ENCODE measurements at places on chromosomes 6 and 20.
A peak's percentile ranks its signal among the peaks of the same experiment; 100 is the strongest.

DNA sequence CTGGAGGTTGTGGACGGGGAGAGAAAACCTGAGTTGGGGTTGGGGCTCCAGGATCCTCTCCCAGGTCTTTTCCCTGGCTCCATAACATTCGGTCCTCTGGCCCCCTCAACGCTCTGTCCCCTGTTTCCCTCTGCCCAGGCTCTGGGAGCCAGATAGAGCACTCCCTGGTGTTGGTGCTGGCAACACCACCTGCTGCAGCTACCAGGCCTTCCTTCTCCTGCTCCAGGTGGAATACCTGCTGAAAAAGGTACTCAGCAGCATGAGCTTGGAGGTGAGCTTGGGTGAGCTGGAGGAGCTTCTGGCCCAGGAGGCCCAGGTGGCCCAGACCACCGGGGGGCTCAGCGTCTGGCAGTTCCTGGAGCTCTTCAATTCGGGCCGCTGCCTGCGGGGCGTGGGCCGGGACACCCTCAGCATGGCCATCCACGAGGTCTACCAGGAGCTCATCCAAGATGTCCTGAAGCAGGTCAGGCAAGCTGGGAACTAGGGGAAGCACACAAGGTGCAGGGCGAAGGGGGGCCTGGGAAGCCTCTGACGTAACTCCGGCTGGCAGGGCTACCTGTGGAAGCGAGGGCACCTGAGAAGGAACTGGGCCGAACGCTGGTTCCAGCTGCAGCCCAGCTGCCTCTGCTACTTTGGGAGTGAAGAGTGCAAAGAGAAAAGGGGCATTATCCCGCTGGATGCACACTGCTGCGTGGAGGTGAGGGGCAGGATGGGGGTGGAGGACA lies 14.6 kb downstream of the DEF6 start:
- DNase-seq, result no peak

- DNase-seq, result no peak
These were observed 222.2 kb upstream of the TSHZ2 start for GRCh38 chr20:52749938-52750337.

DNA sequence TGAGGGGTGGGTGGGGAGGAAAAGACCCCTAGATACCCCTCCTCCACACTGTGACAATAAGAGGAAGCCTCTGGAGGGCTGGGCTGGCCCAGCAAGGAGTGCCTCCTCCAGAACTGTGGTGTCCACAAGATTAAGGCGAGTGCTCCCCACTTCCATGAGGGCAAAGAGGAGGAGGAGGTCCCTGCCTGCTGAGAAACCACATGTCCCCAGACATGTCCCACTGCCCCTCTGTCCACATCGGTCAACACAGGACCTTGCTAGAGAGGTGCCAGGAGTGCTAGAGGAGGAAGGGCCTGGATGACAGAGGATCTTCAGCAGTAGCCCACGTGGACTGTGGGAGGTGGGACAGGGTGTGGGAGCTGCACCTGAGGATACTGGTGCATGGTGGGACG lies 3.1 kb downstream of the RAET1G start:
- DNase-seq, result no peak

- no peak for DNase-seq
These were observed 103.4 kb upstream of the RALGAPA2 start for GRCh38 chr20:20815711-20816455.

DNA sequence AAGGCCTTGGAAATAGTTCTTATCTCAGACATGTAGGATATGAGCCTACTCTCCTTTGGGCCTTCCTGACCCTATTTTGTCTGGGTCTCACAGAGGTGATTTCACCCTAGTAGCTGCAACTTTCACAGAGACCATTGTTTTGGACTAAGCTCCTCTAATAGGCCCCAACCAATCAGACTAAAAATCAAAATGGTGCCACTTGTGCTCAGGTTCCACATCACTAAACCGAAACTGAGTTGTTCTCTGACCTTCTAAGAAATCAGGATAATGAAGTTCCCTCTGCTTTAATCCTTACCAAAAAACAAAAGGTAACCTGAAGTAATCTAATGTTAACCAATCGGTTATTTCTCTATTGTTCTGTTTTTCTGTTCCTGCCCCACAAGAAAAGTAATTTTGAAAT lies 143.6 kb downstream of the CD24 start:
- DNase-seq, result no peak

- DNase-seq, result no peak
These were observed 19.3 kb downstream of the JARID2 start for GRCh38 chr6:15264902-15265761.

DNA sequence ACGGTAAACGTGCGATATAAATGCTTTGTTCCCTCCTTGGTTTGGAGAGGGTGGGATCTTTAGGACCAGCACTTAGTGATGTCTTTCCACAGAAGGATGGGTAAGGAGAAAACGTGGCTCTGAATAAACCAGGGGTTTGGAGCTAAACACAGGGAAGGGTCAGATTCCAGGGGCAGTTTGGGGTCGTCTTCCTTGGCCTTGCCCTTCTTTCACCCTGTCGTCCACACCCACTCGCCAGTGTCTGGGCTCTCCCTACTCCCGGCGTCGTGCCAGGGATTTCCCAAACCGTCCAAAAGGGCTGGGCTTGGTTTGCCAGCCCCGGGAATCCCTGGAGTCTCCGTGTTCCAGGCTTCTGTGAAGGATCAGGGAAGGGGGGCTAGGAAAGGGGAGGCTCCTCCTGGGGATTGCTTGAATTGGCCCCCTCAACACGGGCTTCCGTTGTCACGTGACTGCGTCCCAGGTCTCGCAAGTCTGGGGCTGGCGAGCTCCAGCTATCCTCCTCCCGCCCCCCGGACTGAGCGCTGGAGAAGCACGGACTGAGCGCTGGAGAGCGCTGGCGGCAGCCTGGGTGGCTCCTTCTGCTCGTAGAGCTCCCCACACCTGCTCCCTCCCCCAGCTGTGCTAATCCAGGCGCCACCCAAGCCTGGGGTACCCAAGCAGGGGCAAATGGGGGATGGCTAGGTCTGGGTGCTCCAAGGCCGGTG lies 9.4 kb upstream of the ARMC12 start:
- peak; percentile 79 for DNase-seq

DNA sequence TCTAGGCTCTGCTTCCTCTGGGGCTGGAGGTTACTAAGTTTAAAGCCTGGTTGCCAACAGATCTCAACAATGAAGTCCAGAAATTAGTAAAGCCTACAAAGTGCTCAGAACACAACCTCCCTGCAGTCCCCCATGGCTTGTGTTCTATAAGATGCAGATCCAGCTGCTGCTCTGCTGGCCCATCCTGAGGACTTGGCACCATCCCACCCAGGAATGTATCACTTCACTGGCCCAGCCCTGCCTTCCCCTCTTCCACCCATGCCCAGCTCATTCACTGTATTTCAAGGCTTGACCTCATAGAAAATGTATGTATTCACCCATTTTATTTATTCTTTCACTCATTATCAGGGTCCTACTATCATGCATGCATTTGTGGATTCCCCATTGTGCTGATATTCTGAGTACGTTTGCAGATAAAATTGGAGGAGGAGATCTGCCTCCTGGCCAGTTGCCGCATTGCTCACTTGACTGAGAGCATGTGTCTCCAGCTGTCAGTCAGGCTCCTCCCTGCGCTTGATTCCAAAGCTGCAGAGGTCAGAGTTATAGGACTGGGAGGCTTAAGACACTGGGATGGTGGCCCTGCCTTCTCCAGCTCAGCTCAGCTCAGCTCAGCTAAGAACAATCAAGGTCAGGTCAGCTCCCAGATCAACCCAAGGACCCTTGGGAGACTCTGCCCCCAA lies 104.8 kb downstream of the MAFB start:
- no peak for DNase-seq

DNA sequence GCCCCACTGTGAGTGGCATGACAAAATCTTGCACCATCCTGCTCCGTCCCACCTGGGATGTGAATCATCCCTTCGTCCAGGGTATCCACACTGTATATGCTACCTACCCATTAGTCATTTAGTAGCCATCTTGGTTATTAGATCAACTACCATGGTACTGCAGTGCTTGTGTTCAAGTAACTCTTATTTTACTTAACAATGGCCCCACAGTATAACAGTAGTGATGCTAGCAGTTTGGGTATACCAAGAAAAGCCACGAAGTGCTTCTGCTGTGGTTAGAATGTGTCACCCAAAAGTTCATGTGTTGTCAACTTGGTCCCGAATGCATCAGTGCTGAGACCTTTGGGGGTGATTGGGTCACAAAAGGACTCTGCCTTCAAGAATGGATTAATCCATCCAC lies 11.7 kb downstream of the OSER1 start:
- DNase-seq, result no peak

DNA sequence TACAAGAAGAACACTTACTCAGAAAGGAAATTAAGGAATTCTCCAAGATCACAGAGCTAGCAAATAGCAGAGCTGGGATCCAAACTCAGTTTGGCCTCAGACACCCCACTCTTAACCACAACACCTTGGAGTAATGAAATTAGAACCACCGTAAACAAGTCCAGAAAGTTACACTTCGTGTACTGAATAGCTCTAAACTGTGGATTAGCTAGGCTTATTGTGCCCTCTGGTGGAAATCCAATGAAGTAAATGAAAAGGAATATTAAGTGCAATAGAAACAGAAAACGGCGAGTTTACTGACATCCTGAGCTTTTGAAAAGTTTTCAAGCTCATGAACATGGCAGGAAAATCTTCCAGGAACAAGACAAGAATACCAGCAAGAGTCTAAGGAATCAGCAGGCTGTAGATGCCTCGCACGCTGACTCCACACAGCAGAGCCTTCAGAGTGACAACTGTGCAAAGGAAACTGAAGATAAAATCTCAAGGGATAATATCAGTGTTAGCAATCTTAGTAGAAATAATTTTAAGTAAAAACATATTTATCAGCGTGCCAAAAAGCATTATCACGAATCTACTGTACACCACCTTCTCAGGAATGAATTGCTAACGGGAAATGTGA lies 34.6 kb downstream of the FBXO5 start:
- peak; percentile 28 for DNase-seq

GRCh38 chr20:50256577-50256976 lies 65.9 kb downstream of the CEBPB start:
- no peak for DNase-seq

- no peak for DNase-seq
These were observed 230.7 kb upstream of the BTBD3 start for GRCh38 chr20:11686820-11687543.

DNA sequence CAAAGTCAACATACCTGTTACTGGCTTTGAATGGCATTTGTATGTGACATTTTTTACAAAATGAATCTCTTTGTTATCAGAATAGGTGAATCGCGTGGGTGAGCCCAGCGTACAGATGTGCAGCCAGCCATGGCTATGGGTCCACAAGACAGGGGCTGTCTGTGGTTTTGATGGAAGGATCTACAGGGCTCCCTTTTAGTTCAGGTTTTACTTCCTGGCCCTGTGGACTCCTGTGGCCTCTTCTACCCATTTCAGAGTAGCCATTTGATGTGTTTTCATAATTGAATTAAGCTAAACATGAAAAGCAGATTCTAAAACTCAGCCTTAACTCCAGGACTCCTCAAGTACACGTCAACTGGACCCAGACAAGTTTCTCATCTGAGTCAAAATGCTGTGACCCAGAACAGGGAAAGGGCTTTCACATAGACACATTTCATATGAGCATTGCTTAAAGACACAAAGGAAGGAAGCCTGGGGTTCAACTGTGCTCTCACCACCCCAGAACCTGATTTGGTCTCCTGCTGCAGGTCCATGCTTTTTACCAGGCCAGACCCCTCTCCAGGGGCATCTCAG lies 105.3 kb upstream of the NAA20 start:
- DNase-seq, result no peak

- no peak for DNase-seq
These were observed 127.4 kb downstream of the GJA10 start for GRCh38 chr6:90021711-90022110.

DNA sequence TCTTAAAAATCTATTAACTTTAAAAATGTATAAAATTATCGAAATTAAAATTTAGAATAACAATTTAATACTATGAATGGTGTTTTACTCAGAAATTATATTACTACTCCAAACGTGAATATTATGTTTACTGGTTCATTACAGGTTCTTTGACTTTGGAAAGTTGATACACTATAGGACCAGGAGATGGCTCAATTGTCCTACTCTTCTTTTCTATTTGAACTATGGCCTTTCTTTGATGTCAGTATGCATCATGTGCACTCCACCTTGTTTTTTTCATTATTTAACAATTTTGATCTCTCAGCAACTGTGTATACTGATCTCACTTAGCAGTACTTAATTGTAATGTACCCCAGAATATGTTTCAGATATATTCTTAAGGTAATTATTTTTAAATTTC lies 391.5 kb upstream of the MANEA start:
- no peak for DNase-seq

DNA sequence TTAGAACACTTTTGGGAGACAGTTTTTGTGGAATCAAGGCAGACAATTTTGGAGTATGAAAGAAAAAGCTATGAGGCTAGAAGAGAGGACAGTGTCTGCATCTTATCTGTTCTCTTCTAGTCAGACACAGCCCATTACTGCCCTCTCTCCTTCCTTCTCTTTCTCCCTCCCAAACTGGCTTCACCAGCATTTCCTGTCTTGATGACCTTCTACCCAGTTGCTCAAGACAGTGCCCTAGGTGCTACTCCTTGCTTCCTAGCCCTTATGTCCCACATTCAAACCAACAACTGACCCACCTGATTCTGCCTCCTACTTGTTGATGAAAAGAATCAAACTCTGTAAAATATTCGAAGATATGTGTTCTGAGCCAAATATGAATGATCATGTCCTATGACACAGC lies 116.4 kb upstream of the RIPOR2 start:
- no peak for DNase-seq

GRCh38 chr6:151058021-151058733 lies 181.6 kb upstream of the AKAP12 start:
- no peak for DNase-seq

- DNase-seq, result no peak
These were observed 227.6 kb downstream of the ALDH8A1 start for GRCh38 chr6:134722200-134722870.

- no peak for DNase-seq
These were observed 9.7 kb downstream of the ATG5 start for GRCh38 chr6:106315765-106316374.

GRCh38 chr6:160272707-160273106 lies 14.1 kb upstream of the SLC22A2 start:
- no peak for DNase-seq

DNA sequence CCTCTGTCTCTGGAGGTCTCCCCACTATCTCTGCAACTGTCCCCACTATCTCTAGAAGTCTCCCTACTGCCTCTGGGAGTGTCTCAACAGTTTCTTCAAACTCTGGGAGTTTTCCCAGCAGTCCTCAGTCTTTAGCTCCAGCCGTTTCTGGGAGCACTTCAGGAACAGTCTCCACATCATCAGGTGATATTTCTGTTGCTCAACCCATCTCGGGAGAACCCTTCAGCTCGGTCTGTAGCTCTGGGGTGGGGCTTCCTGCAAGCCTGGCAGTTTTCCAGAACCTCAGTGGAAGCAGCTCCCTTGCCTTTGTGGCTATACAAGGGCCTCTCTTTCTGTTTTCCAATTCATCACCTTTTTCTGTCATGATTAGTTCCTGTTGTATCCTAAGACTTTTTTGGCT lies 3.0 kb upstream of the SFTA2 start:
- DNase-seq, result peak; percentile 18

GRCh38 chr6:11542863-11543262 lies 5.3 kb downstream of the TMEM170B start:
- no peak for DNase-seq

DNA sequence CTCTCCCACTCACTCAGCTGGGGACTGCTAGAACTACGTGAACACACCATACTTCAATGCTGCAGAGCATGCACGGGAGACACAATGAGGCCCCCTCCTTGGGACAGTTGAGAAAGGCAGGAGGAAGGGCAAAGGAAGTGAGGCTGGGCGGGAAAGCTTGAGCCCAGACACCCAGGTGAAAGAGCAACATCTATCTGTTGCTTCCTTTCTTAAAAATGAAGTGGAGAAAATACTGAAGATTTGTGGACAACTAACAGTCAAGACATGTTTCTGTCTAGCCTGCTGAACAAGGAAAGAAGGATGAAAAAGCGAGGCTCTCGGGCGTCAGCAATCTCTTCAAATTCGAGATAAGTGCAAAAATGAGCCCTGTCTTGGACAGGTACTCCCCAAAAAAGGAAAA lies 3.0 kb upstream of the NNAT start:
- DNase-seq, result no peak

All from urothelium cell line (cell line).